Esophagus mucosa (tissue), 1 donor: ENCODE measurements at places on chromosomes 3 and 15. TPM values are rescaled to one million over a fixed set of nuclear protein-coding genes. Genes with fewer than 3 reads are reported as not detected.

The LRRC34 gene
- 0.24 TPM for total RNA-seq

The TGM4 gene
- not detected for total RNA-seq

The CELF6 gene
- not detected for total RNA-seq

The LIPH gene
- total RNA-seq, result 14.6 TPM

The FEZF2 gene
- total RNA-seq, result not detected

The CEP70 gene
- 17.3 TPM for total RNA-seq

The CYP8B1 gene
- not detected for total RNA-seq

The TEX9 gene
- 9.2 TPM for total RNA-seq

The RETNLB gene
- not detected for total RNA-seq

The POPDC2 gene
- total RNA-seq, result 0.60 TPM

The RYK gene
- total RNA-seq, result 32.2 TPM
